ENCODE measurements at places on chromosomes 6 and 20.

- no peak for DNase-seq
Observed at GRCh38 chr6:142531727-142532126, 229.9 kb downstream of the ADGRG6 start.

DNA sequence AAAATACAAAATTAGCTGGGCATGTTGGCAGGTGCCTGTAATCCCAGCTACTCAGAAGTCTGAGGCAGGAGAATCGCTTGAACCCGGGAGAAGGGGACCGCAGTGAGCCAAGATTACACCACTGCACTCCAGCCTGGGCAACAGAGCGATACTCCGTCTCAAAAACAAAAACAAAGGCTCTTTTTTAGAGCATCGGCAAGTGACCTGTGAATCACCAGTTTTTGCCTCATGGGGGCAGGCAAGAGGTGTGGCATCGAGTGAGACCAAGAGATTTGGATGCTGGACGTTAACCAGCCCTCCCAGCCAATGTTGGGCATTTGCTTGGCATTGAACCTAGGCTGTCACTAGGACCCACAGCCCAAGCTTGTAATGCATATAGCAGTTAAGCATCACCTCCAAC is 14.6 kb upstream of the CDK5RAP1 start:
- DNase-seq: peak; percentile 70

DNA sequence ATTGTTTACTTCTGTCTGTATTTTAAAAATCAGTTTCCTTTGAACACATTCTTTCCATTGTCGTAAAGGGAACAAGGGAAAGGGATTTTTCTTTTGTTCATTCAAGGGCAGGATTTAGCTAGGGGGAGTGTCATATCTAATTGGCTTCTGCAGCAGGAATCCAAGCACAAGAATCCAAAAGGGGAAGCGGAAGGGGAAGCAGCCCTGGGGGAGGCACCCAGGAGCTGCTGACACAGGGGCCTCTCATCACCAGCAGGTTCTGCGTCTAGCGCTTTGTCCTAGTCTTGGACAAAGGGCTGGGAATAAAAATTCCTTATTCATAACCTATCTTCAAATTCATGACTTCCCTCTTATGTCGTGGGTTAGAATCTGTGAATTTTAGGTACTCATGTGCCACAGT is 13.7 kb downstream of the RIPK1 start:
- no peak for DNase-seq

- no peak for DNase-seq
Observed at GRCh38 chr20:61835301-61835700, 230.4 kb downstream of the TAF4 start.

DNA sequence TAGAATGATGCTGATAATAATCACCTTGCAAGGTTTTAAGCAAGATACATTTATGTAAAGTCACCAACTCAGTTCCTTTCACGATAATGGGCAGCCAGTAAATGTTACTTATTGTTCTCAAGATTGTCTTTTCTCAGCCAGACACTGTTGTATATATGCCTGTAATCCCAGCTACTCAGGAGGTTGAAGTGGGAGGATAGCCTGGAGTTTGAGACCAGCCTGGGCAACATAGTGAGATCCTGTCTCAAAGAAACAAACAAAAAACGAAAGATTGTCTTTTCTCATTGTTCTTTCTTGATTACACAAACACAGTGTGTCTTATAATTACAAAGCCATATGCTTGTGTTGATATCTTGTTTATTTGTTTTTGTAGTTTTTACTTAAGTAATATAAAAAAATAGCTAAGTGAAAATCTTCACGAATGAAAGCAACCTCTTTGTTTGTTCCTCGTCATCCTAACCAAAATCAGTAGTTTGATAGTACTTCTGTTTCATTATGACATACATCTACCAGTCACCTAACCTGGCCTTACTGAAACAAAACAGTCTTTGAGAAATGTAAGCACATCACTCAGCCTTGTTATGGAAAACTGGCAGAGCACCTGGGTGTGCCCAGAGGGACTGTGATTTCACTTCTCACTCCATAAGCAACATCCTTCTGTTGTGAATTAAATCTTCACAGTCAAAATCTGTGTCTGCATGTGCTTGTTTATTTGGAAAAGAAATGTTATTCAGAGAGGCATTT is 436.2 kb upstream of the SOX4 start:
- DNase-seq: no peak

DNA sequence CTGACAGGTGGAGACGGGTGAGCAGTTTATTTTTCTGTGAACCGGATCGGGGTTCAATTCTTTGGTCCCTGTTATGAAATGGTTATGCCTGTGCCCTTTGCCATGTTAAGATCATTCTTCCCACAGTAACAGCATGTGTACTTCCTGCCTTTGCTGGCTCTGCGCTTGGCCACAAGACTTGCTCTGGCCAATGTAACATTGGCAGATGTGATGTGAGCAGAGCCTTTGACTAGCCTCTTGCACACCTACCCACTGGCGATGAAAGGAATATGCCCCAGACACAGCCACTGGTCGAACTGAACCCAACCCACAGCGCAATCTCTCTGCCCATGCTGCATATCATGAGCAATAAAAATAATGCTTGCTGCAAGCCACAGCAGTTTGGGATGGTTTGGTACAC is 31.9 kb downstream of the JAG1 start:
- DNase-seq: no peak

DNA sequence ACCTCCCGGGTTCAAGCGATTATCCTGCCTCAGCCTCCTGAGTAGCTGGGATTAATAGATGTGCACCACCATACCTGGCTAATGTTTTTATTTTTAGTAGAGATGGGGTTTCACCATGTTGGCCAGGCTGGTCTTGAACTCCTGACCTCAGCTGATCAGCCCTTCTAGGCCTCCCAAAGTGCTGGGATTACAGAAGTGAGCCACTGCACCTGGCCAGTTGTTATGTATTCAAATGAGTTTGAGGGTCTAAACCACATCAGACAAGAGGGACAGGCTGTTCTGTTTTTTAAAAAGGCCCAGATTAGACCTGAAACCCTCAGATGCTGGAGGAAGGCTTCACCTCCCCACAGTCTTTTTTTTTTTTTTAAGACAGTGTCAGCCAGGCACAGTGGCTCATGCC is 4.1 kb upstream of the SPAG4 start:
- no peak for DNase-seq
